Amygdala (tissue), 56 donors: ENCODE measurements at places on chromosomes 7 and 10.

DNA sequence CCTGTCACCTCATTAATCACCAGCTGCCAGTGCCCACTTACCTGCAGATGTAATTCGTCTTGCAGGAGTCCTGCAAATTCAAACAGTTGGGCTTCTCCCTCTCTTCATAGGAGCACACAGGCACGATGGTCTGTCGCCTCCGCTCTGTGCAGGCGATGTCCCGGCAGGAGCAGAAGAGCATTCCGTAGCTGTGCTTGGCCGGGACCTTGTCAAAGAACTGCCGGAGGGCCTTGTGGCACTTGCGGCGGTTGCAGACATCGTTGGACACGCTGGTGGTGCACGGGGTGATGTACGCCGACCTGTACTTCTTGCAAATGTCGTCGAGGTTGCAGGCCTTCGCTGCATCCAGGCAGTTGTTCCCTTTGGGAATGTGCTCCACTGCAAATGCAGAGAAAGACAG lies 147.8 kb downstream of the GFRA1 start:
- DNase-seq, result no peak

- DNase-seq, result no peak
These were observed 60.7 kb downstream of the TMEM209 start for GRCh38 chr7:130144312-130145171.

DNA sequence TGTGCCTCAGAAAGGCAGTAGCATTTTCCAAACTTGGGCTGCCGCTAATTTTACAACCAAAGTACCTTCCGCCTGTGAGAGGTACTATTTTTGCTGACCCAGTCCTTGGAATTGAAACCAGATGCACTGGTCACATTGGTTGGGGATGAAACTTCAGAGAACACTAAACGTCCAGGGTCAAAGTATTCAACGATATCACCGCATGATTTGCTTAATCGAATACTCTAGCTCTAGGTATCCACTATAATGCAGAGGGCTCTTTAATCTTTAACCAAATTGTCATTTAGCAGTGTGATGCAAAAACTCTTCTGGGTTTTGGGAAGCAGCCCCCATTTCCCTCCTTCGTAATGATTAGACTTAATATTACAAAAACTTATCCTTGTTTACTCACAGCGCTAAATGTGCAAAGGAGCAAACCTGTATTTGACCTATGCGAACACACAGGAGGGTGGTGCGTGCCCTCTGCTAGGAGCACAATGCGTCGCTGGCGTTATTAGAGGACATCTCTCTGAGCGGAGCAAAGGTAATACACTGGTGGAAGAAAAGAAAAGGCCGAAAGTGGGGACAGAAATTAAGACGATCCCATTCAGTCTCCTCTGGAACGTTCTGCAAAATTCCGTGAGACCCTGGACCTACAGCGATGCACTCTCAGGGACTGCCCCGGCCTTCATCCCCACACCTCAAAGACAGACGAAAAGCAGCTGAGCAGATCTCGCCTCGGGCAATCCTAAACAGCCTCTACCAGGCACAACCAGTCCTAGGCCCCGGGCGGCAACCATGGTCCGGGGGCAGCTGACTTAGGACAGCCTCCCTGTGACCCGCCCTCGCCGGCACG lies 916 bp upstream of the EEPD1 start:
- no peak for DNase-seq

GRCh38 chr7:82348251-82348650 lies 95.3 kb downstream of the CACNA2D1 start:
- DNase-seq, result no peak

GRCh38 chr7:41692251-41692650 lies 10.6 kb downstream of the INHBA start:
- DNase-seq, result no peak

DNA sequence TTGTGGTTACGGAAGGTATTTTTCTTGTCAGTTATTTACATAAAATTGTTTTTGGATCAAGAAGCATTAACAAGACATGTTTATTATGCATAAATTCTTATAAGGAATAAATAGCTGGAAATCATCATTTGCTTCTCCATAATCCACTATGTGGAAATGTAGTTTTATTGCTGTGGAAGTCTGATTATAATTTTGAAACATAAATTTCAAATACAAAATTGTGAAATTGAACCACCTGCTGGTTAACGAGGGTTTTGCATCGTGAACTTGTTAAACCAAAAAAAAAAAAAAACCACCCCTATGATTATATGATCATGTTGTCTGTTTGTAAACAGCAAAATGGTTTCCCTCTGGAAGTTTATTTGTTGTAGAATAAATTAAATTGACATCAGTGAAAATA lies 25.9 kb downstream of the ABRAXAS2 start:
- DNase-seq, result no peak

DNA sequence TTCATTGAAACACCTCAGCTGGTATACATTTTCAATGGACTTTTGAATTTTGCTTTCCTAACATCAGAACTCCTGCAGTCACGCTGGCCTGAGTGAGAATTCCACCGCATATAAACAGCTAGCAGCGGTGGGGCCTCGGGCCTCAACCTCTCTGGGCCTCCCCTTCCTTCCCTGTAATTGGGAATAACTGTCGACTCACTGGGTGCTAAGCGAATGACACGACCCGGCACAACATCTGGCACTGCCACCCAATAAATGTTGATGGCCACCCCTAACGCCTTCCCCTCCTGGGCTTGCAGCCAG lies 670 bp downstream of the RCC1L start:
- DNase-seq, result no peak

DNA sequence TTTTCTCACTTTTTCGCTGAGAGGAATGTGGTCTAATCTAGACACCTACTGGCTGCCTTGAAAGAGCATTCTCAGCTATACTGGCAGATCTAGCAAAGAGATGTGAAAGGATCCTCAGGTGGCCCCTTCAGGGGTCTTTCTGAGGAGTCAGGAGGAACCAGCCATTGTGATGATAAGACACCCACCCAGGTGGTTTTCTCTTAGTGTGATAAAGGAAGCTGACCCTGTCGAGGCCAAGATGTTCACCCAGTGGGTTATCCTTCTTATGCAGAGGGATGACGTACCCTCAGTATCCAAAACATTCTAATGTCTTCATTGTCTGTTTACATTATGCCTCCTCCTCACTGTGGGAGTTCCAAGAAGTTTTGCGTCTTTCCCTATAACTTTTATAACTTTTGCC lies 98.3 kb upstream of the LRGUK start:
- DNase-seq, result no peak

DNA sequence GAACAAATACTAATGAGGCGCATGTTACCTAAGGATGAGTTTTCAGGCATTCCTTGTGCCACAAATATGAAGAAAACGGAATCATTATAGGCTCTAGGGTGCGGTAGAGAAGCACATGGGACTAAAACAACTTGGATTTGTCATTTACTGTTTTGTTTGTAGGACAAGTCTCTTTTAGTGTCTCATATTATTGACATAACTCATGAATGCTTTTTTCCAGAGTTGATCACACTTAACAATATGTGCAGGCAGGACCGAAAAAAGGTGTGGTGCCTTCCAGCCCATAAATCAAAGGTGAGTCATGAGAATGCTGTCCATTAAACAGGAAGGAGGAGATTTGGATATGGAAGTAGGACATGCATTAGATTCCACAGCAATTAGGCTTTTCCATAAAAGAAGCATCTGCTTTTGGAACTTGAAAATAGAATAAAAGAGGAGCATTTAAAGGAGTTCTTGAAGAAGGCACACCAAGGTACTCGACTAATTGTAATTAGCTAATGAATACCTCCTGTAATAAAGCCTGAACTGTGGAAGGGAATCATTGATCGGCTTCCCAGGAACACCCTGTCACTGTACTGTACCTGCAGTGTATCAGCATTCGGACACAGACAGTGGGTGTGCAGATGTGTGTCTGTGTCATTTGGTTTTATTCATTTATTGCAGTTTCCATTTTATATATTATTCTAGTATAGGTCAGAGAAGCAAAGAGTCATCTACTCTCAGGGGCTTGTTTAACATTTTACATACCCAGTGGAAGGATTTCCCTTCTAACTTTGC lies 119.7 kb upstream of the KLF14 start:
- DNase-seq, result no peak

DNA sequence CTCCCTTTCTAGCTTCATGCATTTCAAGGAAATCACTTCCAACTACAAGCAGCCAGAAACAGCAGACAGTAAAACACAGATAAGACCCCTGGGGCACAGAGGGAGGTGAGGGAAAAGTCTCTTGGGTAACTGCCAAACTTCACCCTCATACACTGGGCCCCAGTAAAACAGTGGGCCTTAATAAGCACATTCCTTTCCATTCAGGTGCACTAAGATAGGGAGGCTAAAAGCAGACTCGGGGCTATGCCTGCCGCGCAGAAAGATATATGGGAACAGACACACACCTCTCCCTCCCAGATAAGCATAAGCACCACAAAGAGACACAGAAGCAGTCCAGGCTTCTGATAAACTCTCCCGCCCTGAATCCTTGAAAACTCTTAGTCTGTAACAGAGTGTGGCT lies 117.0 kb downstream of the TYW1B start:
- DNase-seq, result no peak

GRCh38 chr7:106047818-106048705 lies 64.0 kb downstream of the SYPL1 start:
- no peak for DNase-seq

- no peak for DNase-seq
These were observed 508.1 kb upstream of the FOXK1 start for GRCh38 chr7:4174016-4174415.

DNA sequence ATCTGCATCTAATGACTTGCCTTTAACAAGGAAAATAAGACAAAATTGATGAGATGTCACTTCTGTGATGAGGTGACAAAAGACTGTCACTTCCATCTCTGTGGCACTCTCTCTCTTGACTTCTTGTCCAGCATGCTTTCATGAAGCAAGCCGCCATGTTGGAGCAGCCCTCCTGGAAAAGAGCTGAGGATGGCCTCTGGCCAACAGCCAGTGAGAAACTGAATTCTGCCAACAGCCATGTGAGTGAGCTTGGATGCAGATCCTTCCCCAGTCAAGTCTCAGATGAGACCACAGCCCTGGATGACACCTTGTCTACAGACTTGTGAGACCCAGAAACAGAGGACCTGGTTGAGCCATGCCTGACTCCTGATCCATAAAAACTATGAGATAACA lies 412.6 kb upstream of the SHH start:
- no peak for DNase-seq

- DNase-seq, result no peak
These were observed 17.1 kb downstream of the ENTPD7 start for GRCh38 chr10:99676426-99676825.

DNA sequence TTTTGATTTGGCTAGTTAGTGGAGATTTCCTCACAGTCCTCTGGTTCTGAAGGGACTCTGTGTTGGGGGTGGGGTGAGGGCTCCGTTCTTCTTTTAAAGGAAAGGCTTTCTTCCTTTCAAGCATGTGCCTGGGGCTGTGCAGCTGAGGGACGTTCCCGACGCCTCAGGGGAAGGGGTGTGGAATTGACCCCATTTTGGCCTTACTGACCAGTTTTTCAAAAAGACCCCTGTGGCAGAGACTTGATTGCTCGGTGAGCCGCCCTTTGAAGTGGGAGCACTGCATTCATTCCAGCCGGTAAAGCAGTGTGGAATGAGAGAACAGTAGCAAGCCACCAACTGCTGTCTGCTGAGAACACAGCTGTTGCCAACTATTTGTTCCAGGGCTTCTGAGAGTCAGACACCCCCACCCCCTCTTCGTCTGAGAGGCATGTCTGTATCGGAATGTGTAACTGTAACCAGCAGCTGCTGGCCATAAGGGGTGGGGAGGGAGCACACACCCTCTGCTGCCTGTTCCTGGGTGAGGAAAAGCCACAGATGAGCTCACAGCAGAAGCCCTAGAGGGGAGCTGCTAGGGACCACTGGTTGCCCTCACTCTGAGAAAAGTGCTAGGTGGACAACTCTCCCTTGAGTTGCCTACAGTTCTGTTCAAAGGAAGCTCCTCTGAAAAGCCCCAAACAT lies 33.2 kb downstream of the WBP1L start:
- DNase-seq, result peak; percentile 17

DNA sequence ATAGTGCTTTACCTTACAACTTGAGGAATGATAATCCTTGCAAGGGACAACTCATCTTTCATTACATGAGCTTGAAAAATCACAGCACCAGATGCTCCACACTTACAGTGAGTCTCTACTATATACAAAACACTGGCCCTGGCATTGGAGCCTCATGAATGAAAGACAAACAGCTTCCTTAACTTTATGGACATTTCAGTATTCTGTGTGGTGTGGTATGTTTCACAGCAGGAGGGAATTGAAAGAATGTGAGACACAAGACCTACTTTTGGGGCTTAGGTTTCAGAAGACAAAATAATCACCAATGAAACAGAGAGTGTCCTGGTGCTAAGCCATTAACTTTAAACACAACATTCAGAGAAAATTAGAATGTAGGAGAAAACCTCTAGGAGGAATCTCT lies 1249.6 kb downstream of the XPNPEP1 start:
- no peak for DNase-seq

- no peak for DNase-seq
These were observed 10.6 kb downstream of the DBF4 start for GRCh38 chr7:87886875-87887274.

- DNase-seq, result no peak
These were observed 40.9 kb downstream of the MTURN start for GRCh38 chr7:30175636-30176147.
